ENCODE measurements at places on chromosomes 12 and 14. TPM values are rescaled to one million over a fixed set of nuclear protein-coding genes. Genes with fewer than 3 reads are reported as not detected.

DNA sequence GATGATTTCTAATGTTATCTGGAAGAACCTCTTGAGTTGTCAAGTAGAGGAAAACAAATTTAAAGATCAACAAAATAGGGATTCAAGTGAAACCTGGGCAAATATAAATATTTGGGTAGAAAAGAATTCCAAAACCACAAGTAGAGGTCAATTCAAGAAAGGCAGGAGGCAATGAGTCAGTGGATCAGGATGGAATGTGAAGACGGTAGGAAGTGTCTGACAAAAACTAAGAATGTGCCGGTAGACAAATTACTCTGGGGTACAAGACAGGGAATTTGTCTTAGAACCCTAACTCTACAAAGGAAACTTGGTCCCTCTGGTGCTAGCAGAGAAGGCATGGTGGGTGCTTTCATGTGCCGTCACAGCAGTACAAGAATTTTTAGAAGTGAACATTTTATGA lies 13.6 kb downstream of the ABCD2 start:
- DNase-seq = no peak

- no peak for DNase-seq
These were observed 1.7 kb downstream of the HOXC12 start for GRCh38 chr12:53956251-53956887.

- no peak for DNase-seq
These were observed 201.5 kb upstream of the CAND1 start for GRCh38 chr12:67067453-67068203.

- DNase-seq = no peak
These were observed 8.6 kb downstream of the CCDC60 start for GRCh38 chr12:119343130-119343529.

- DNase-seq = no peak
These were observed 331.2 kb upstream of the FBXO33 start for GRCh38 chr14:39763402-39763890.

DNA sequence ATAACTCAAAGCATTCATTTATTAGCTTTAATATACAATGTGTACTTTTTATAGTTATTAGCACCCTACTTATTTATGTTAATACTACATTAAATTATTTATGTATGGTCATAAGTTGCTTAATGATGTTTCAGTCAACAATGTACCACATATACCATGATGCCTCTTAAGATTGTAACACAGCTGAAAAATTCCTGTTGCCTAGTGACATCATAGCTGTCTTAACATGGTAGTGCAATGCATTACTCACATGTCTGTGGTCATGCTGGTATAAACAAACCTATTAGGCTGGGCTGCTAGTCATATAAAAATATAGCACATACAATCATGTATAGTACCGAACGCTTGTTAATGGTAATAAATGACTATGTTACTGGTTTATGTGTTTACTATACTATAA lies 120.4 kb downstream of the ANO6 start:
- DNase-seq = no peak

DNA sequence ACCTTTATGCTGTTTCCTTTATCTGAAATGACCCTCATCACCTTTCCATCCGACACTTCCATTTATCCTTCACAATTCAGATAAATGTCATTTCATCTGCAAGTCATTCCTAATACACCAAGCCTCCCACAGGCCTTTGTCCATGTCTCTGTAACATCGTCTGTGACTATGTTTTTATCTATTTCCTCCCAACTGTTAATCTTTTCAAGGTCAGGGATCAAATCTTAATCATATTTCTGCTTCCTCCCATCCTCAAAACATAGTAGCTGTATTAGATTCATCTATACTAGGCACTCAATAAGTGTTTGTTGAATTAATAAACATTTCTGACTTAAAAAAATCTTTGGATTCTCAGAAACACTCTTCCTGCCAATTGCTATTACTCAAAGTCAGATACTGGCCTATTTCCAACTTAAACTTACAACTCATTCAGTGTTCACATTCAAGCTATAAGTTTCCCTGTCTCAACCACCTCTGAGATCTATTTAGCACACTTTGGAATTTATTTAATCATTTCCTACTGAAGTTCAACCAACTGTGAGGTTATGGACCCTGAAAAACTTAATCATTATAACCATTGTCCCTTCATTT lies 100.2 kb upstream of the ALX1 start:
- DNase-seq = no peak

- no peak for DNase-seq
These were observed 386.2 kb upstream of the CCDC196 start for GRCh38 chr14:66099931-66100330.

Gene RFX4
- 3.6 TPM for total RNA-seq
